ENCODE measurements at places on chromosomes 6 and 20.

DNA sequence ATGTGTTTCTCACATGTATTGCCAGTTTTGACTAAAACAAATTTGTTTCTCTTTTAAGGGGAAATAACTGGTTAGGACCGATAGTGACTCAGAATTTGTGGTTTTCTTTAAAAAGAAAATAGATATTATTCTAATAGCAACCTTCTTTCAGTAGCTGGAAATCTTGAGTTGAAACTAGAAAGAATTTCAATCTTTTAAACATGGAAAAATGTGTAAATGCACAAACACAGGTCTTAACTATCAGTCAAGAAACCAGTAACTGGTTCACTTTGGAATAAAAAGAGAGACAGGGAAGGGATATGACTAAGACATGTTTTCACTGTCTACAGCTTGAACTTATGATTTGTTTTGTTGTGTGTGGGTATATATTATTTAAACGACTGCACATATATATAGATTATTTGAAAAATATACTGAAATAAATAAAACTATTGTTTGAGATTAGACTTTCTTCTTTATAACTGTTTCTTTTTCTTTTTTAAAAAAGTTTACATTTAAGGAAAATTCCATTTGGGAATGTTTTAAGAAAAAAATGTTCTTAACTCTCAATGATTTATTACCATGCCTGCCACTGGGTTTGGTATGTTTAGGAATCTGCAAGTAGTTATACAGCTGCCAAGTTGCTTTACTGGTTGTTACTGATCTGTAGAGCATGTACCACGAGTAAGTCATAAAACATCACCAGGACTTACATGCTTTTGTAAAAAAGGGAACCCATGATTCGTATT lies 753.3 kb upstream of the MARCKS start:
- DNase-seq = peak; percentile 88

DNA sequence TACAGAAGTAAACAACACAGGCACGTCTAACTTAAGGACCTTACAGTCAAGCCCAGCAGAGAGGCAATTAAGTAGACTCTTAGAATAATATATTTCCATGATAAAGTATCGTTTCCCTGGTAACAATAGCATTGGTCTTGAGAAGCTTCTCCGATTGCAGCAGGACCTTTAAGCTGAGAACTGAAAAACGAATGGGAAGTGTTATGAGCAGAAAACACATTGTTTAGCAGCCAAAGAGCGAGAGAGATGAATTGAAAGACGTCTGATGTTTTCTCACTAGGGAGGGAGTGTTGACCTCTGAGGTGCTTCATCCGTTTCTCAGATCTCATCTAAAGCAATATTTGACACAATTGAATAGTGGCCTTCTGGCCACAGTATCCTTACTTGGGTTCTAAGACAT lies 855 bp downstream of the BYSL start:
- DNase-seq = no peak

GRCh38 chr20:61802721-61803311 lies 262.9 kb downstream of the TAF4 start:
- DNase-seq = no peak

DNA sequence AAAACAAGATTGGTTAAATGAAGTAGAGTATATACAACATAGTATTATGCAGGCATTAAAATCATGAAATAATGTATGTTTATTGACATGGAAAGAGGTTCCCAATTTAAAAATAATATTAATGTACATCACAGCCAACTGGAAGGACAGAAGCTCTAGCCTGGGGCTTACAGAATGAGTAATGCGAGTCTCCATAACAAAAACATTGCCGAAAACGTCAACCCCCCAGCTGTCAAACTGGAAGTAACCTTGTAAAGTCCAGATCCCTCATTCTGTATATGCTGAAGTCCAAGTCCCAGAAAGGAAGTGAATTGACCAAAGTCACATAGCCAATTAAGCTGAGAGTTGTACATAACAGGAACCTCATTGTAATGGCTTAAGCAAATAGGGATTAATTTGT lies 128.7 kb upstream of the ECI2 start:
- no peak for DNase-seq

DNA sequence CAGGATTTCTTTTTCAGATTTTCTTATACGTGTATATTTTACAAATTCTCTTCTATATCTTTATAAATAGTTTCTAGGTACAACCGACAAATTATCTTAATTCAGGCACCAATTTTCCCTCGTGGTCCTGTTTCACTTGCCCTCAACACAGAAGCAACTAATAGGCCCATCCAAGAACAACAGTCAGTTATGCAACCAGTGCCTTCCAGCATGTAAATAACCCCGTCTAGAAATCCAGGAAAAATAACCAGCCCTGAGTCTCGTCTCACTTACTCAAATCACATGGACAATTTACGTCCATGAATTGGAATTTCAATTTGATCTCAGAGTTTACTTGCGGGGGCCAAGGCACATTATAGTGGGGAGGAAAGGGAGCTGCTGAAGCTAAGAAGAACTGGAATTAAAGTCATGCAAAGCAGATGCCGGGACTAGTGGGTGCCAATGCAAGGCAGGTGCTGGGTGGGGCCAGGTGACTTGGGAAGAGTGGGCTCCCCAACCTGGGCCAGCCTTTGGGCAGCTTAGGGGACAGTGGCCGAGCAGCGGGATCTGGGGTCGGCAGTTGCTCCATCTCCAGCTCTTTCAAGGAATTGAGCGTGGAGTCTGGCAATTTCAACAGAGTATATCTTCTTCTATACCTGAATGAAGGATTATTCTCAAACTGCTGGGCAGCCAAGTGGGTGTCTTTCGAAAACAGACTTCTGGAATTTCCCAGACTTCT lies 121.7 kb downstream of the EDN3 start:
- no peak for DNase-seq

DNA sequence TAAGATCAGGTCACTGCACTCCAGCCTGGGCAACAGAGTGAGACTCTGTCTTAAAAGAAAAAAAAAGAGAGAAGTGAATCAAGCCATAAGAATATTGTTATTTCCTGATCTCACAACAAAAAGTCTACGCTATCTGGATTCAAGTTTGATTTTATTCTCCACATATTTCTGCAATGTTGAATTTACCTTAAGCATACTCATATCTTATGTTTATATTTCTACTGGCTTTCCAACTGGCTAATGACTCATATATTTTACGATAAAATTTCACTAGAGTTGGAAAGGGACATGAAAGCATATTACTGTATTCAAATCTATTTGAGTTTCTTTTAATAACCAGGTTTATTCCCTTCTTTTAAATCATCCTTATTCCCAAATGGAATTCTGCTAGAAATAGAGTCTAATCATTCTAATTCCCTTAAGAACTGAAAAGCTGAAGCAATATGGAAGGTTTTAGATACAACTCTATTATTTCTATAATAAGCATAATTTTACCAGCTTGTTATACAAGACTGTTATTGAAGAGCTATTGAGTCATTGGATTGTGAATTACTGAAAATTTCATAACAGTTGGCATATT lies 276.9 kb upstream of the HS3ST5 start:
- no peak for DNase-seq

GRCh38 chr20:57781901-57782300 lies 72.1 kb upstream of the PMEPA1 start:
- no peak for DNase-seq

- DNase-seq = no peak
Measured at GRCh38 chr6:15439410-15440025, 193.6 kb downstream of the JARID2 start.
